ENCODE measurements at places on chromosomes 4 and X. TPM values are rescaled to one million over a fixed set of nuclear protein-coding genes. Genes with fewer than 3 reads are reported as not detected.

The TMEM144 gene
- 15.5 TPM for total RNA-seq

The ABCD1 gene
- total RNA-seq, result 15.1 TPM

The WNK3 gene
- total RNA-seq, result 1.8 TPM

The MORF4L2 gene
- 185 TPM for total RNA-seq

The ADRA2C gene
- 7.3 TPM for total RNA-seq

The PGAM4 gene
- total RNA-seq, result not detected

The LRIT3 gene
- 0.14 TPM for total RNA-seq

The PDZD11 gene
- 23.6 TPM for total RNA-seq

The ATP5ME gene
- 167 TPM for total RNA-seq

The ANAPC4 gene
- 33.0 TPM for total RNA-seq

The SLC9B2 gene
- 6.2 TPM for total RNA-seq

The CXorf49 gene
- total RNA-seq, result not detected

DNA sequence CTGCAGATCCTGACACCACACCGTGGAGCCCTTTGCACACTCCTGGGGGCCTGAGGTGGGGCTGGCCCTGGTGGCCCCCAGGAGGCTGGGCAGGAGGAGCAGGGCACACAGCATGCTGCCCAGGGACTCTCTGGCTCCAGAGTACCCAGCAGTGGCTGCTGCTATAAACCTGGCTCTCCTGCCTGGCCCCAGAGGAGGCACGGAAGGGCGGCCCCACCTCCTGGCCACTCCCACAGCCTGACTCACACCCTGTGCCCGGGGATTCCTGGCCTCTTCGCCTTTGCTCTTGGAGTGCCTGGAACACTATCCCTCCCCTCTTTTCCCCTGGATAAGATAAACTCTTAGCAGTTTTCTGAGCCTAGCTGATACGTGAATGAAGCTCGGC, at the start of gene PSAPL1:
Gene PSAPL1, minus strand, starts transcription at position 165 of the 385 bp plus-strand sequence. Its CDS starts 51 bp downstream, at position 114.
- H3K4me3 ChIP-seq, result no peak within 1 kb of the TSS
- H3K4me1 ChIP-seq, result no peaks in the 10 kb centered on the region
- H3K36me3 ChIP-seq, result no peaks in the 10 kb centered on the region
- peak; percentile 86 for DNase-seq

DNA sequence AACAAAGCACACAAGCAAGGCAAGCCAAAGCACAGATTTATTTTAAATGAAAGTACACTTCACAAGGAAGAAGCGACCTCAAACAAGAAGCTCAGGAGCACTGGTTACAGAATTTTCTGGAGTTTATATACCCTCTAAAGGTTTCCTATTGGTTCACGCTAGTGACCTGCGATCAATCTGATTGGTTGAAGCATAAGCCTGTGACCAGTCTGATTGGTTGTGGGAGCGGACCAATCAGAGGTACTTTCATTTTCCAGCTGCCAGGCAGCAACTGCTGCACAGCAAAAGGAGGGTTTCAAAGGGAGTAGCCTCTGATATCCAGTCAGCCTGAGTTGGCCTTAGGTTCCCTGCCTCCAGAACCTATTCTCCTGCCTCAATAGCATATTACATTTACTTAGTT, 4.6 kb upstream of the AREG start:
- no peak for DNase-seq
- H3K27me3 ChIP-seq, result no peaks in the 10 kb centered on the region
- no peak overlapping the region for H3K27ac ChIP-seq
- H3K36me3 ChIP-seq, result no peaks in the 10 kb centered on the region

DNA sequence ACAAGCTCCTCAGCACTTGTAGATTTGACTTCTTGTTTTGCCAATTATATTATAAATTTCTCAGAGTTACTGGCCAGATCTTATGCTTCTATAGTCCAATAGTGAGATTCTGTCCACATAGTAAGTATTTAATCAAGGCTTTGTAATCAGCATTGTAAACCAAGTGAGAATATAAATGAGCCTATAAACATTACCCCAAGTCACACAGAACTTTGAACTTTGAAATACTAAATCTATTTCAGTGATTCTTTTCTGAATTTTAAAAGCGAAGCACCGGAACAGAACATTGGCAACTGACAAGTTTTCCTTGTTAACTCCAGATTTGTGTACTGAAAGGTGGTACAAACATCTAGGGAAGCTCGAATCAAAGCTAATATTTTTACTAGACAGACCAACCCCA, 37.2 kb downstream of the PPM1K start:
- H3K27me3 ChIP-seq, result no peaks in the 10 kb centered on the region
- no peaks in the 10 kb centered on the region for H3K36me3 ChIP-seq
- H3K27ac ChIP-seq, result no peak overlapping the region
- no peak overlapping the region for H3K4me3 ChIP-seq
- no peak for DNase-seq
- no peaks in the 10 kb centered on the region for H3K4me1 ChIP-seq

- H3K4me3 ChIP-seq, result no peak overlapping the region
- H3K27me3 ChIP-seq, result no peaks in the 10 kb centered on the region
- no peak for DNase-seq
- no peaks in the 10 kb centered on the region for H3K4me1 ChIP-seq
- no peaks in the 10 kb centered on the region for H3K36me3 ChIP-seq
Measured at GRCh38 chr4:33941854-33942253, 2302.5 kb downstream of the ARAP2 start.

DNA sequence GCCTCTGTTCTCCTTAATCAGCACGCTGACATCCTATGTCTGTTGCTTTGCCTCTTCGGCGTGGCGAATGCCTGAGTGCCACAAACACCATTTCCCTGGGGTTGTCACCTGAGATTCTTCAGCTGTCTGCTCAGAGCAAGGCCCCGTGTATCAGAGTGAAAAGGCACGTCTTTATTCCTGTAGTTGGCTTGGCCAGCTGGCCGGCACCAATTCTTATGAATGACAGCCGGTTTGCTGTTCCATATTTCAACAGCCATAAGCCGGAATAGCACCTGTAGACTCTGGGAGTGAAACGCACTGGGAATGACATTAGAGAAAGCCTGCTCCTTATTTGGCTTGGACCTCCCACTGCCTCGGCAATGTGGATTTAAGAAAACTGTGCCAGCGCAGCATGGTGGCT, 89.3 kb downstream of the MGST2 start:
- H3K4me3 ChIP-seq, result no peak overlapping the region
- no peaks in the 10 kb centered on the region for H3K27me3 ChIP-seq

DNA sequence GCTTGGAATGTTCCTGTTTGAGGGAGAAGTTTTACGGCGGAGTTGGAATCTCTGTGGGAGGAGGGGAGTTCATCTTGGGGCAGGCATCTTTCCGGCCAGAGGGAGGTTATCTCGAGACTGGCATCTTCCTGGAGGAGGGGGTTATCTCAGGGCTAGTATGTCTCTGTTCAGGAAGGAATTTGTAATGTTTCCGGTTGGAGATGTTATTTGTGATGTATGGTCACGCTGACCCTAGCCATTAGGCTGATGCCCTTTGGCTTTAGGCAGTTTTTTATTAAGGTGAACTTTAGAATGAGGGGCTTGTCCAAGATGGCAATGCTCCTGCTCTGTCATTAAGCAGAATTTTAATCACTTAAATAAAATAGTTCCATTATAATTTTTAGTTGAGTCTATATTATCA, 449.7 kb downstream of the PCDH10 start:
- H3K4me1 ChIP-seq, result no peaks in the 10 kb centered on the region
- H3K4me3 ChIP-seq, result no peak overlapping the region
- no peaks in the 10 kb centered on the region for H3K27me3 ChIP-seq
- no peak overlapping the region for H3K27ac ChIP-seq

GRCh38 chr4:109440948-109441347, 7.3 kb downstream of the SEC24B start:
- peaks cover 62% of the 10 kb centered on the region for H3K4me1 ChIP-seq
- no peaks in the 10 kb centered on the region for H3K27me3 ChIP-seq
- H3K4me3 ChIP-seq, result no peak overlapping the region
- H3K36me3 ChIP-seq, result no peaks in the 10 kb centered on the region
- DNase-seq, result no peak

DNA sequence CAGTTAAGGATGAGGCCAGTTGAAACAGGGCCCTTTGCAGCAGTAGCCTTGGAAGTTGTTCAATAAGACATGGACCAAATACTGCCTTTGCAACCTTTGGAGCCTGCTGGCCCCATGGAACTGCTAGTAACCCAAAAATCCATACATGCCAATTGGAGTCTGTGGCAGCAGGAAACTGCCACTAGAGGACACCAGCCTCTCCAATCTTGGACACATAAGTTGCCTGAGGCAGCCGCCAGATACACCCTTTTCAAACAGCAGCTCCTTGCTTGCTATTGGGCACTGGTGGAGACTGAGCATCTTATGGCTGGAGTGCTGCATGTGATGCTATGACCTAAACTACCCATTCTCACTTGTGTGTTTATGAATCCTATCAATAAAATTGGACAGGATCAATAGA, 14.8 kb upstream of the LAP3 start:
- no peak overlapping the region for H3K27ac ChIP-seq
- H3K27me3 ChIP-seq, result no peaks in the 10 kb centered on the region
- H3K4me1 ChIP-seq, result no peaks in the 10 kb centered on the region
- DNase-seq, result no peak
- H3K4me3 ChIP-seq, result no peak overlapping the region
- no peaks in the 10 kb centered on the region for H3K36me3 ChIP-seq

DNA sequence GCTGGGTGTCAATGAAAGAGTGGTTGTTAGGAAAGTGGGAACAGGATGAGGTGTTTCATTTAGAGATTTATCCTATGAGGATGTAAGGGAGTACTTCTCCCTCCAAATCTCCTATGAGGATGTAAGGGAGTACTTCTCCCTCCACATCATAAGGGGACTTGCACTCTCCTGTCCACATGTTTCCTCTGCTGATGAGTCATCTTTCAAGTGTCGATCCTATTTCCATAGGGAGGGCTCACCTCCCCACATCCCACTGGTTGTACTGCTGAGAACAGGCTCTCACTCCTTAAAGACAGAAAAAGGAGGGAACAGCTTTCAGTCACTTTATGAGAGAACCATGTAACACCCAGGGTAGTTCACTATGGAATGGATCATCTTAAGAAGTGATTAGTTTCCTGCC, 65.0 kb downstream of the INPP4B start:
- no peaks in the 10 kb centered on the region for H3K27me3 ChIP-seq
- H3K4me3 ChIP-seq, result no peak overlapping the region
- no peak overlapping the region for H3K27ac ChIP-seq
- no peaks in the 10 kb centered on the region for H3K4me1 ChIP-seq
- no peaks in the 10 kb centered on the region for H3K36me3 ChIP-seq
- no peak for DNase-seq

DNA sequence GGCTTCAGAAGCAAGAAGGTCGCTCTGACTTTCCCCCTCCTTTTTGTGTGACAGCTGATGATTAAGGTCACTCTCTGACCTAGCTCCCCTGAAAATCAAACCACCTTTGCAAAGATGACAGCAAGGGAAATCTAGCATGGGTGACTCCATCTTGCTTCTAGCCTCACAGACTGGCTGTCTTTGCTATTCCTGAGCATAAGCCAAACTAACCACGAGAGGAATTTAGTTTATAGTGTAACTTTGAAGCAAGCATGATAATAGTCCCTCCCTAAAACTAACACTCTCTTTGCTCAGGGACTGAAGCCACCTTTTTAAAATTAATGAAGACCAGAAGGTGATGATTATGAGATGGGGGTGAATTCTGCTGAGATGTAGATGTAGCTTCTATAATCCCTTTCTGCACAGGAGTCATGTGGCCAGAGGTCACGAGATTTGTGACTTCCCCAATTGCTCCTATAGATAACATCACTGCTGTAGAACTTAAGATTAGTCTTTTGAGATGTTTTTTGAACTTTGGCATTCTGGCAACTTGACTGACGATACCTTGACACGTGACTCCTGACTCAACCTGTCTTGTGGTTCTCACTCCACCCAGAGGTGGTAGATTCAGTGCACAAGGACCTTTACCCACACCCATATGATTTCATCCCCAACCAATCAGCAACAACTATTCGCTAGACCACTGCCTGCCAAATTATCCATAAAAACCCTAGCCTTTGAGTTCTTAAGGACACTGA, 14.9 kb upstream of the PDE5A start:
- H3K27me3 ChIP-seq, result no peaks in the 10 kb centered on the region
- no peaks in the 10 kb centered on the region for H3K4me1 ChIP-seq
- H3K27ac ChIP-seq, result no peak overlapping the region

DNA sequence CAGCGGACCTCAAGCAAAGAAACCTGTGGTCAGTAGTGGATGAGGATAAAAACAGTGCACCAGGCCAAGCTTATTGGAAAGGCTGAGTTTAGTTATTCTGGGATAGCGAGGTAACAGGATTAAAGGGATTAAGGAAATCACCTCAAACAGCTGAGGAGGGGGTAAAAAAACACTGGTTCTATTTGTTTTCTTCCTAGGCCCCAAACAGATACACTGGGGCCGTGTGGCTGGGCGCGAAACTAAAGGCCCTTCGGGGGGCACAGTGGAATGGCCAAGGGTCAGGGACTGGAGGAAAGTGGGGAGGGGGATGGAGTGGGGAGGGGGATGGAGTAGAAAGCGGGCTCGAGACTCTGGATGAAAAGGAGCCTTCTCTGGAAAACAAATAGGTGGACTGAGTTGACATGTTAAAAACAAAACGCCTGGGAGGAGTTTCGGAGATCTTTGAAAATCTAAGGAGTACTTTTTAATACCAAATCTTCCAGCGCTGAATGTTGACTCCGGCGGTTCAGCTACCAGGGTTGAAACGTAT, 2.9 kb downstream of the SOX3 start:
- H3K4me1 ChIP-seq, result no peaks in the 10 kb centered on the region
- peaks cover 42% of the 10 kb centered on the region for H3K27me3 ChIP-seq
- no peak for DNase-seq

GRCh38 chr4:76641351-76641750, 206.3 kb downstream of the SHROOM3 start:
- DNase-seq, result no peak
- no peak overlapping the region for H3K4me3 ChIP-seq

DNA sequence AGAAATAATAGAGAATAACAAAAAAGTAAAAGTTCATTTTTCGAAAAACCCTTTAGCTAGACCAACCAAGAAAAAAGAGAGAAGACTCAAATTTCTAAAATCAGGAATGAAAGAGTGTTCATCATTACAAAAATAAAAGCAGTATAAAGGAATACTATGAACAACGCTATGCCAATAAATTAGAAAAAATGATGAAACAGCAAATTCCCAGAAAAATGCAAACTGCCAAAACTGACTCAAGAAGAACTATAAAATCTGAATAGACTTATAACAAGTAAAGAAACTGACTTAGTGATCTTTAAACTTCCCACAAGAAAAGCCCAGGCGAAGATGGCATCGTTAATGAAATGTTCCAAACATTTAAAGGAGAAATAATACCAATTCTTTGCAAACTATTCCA, 3.1 kb upstream of the ZCCHC13 start:
- no peak overlapping the region for H3K4me3 ChIP-seq
- H3K4me1 ChIP-seq, result no peaks in the 10 kb centered on the region
- H3K36me3 ChIP-seq, result no peaks in the 10 kb centered on the region

DNA sequence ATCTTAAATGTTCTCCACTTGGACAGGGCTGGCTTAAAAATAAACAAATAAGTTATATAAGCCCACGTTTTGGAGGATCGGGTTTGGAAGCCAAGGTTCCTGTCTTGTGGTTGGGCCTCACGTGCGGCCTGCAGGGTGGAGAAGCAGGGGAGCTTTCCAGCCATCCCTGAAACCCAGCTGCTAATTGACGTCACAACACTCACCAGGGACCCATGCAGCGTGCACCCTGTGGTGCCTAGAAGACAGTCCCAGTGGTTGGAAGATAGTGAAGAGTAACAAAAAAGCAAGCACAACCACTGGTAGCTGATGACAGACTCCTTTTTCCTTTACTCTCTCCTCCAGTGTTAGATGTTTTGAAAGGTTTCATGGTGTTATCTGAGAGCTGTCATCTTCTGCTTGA, 142.0 kb upstream of the RBPJ start:
- H3K4me1 ChIP-seq, result peaks cover 6% of the 10 kb centered on the region
- H3K27ac ChIP-seq, result no peak overlapping the region
- H3K36me3 ChIP-seq, result no peaks in the 10 kb centered on the region
- DNase-seq, result no peak
- no peak overlapping the region for H3K4me3 ChIP-seq

- no peaks in the 10 kb centered on the region for H3K4me1 ChIP-seq
- no peak overlapping the region for H3K27ac ChIP-seq
- no peak overlapping the region for H3K4me3 ChIP-seq
- DNase-seq, result no peak
Measured at GRCh38 chrX:6210230-6210629, 18.4 kb downstream of the NLGN4X start.
